ENCODE measurements at places on chromosomes 11 and 22.

DNA sequence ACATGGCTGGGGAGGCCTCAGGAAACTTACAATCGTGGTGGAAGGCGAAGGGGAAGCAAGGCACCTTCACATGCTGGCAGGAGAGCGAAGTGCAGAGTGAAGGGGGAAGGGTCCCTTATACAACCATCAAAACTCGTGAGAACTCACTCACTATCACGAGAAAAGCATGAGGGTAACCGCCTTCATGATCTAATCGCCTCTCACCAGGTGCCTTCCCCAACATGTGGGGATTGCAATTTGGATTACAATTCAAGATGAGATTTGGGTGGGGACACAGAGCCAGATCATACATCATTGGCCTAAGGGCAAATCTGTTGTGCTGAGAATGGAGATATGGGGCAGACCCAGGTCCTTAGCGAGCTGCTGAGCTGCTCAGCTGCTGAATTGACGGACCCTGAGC lies 13.1 kb downstream of the C1QTNF6 start:
- DNase-seq: no peak

DNA sequence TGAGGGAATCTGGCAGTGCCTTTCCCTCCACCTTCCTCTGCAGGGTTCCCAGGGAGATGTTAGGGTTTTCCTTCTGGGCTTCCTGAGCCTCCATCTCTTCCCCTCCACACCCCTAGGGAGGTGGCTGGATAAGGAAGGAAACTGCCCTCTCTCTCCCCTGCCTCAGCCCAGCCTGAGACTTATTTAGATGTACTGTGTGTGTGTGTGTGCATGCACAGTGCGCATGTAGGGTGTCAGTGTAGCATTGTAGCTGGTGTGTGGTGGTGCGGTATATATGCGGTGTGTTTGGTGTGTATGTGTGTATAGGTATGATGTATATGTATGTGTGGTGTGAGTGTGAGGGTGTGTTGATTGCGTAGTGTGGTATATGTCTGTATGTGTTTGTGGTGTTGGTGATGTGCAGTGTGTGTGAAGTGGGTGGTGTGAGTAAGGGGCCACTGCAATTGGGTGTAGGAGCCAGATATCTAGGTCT lies 1.5 kb downstream of the FXYD6 start:
- DNase-seq: no peak

GRCh38 chr22:25176799-25177198 lies 22.9 kb upstream of the CRYBB3 start:
- DNase-seq: no peak

- DNase-seq: no peak
Measured at GRCh38 chr11:63816166-63816565, 2.9 kb downstream of the SPINDOC start.

GRCh38 chr11:41612415-41612814 lies 153.0 kb upstream of the LRRC4C start:
- DNase-seq: no peak

DNA sequence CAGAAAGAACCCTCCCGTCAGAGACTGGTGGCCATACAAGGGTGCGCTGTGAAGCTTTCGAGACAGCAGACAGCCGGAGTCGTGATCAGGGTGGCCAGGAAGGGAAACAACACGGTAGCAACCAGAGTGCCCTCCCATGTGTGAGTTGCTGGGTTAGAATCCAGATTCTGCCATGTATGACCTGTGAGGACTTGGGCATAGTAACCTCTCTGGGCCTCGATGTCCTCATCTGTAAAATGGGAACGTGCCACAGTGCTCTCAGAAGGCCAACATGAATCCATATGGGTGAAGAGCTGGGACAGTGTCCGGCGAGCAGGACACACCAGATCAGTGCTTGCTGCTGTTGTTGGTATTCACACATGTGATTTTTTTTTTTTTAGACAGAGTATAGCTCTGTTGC lies 7.6 kb upstream of the FGF3 start:
- no peak for DNase-seq

DNA sequence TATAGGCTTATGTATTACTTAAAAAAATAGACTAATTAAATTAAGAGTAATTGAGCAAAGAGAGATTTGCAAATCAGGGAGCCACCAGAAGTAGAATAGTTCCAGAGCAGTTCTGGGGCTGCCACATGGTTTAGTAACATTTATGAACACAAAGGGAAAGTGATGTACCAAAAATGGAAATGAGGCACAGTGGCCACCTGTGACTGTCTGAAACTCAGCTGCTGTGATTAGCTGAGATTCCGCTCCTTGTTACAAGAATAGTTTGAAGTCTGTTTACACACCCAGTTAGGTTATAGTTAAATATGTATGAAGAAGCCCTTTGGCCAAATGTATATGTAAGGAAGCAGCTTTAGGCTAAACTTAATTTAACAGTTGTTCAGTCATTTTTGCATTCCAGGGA lies 901.5 kb upstream of the CHORDC1 start:
- DNase-seq: no peak

DNA sequence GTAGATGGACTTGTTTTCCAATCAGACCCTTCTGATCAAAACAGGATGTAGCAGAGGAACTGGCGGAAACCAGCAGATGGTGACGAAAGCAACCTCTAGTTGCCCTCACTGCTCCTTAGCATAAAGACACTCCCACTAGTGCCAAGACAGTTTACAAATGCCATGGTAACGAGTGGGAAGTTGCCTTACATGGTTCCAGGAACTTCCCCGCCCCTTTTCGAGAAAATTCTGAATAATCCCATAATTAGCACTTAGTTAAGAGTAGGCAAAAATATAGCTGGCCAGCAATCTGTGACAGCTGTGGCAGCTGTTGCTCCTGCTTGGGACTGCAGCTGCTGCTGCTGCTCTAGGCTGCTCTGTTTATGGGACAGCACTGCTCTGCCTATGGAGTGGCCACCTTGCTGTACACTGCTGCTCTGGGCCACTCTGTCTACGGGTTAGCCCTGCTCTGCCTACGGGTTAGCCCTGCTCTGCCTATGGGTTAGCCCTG lies 33.4 kb upstream of the SORL1 start:
- DNase-seq: no peak

- DNase-seq: no peak
Measured at GRCh38 chr22:36347094-36347493, 40.7 kb downstream of the MYH9 start.

GRCh38 chr22:19848298-19849224 lies 6.1 kb downstream of the GNB1L start:
- no peak for DNase-seq

- DNase-seq: no peak
Measured at GRCh38 chr22:24380220-24380904, 47.0 kb upstream of the ADORA2A start.

GRCh38 chr11:94938095-94939055 lies 35.0 kb downstream of the CWC15 start:
- DNase-seq: no peak

DNA sequence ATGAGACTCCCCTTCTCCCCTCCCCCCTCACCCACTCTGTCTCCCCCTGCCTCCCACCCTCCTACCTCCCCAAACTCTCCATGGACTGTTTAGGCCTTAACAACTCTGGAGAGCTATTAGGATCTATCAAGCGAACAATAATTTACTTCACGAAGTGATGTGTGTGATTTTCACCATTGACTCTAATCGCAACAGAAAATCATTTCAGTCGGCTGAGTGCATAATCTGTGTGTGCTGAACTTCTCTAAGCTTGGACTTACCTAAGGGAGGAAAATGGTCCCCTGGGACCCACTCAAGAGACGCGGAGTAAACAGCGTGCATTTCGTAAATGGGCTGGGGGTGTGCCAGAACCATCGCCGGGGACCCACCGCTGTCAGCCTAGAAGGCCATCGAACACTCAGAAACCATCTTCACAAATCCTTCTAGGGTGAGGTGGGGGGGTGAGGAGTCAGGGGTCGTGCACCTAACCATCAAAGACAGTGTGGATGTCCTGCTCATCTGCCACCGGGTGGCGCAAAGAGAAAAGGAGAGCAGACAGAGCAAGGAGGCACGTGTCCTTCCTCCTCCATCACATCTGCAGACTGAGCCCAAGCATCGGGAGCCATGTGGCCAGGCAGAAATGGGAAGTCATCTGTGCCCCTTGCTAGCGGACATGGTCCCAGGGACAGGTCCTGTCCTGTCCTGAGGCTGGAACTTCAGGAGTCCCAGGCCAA lies 62.1 kb upstream of the NUP50 start:
- DNase-seq: peak; percentile 16

GRCh38 chr11:83819931-83820549 lies 533.9 kb upstream of the CCDC90B start:
- no peak for DNase-seq

DNA sequence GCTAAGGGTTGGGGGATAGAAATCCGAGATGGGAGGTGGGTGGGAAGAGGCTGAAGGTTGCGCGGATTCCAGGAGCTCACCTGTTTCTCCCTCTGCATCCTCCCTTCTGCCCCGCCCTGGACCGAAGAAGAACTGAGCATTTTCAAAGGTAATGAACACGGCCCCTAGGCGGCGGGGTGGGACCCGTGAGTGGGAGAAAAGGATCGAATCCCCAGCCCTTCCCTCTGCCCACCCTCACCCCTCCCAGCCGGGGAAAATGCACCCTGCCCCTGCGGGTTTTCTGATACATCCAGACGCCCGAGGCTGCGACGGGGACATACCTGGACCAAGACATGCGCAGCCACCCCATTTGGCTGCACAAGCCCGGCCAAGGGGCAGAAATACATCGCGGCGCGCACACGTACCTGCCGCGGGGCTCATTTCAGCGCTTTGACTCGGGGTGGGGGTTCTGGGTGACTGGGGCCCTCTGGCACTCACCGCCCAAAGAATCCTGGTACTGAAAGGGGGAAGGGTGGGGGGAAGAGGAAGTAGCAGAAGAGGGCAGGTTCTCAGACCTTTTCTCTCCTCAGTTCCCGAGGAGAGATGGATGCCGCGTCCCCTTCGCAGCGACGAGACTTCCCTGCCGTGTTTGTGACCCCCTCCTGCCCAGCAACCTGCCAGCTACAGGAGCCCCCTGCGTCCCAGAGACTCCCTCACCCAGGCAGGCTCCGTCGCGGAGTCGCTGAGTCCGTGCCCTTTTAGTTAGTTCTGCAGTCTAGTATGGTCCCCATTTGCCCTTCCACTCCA lies 6.0 kb downstream of the VSIG2 start:
- DNase-seq: no peak

- DNase-seq: no peak
Measured at GRCh38 chr11:122883646-122883979, 1.1 kb downstream of the JHY start.

DNA sequence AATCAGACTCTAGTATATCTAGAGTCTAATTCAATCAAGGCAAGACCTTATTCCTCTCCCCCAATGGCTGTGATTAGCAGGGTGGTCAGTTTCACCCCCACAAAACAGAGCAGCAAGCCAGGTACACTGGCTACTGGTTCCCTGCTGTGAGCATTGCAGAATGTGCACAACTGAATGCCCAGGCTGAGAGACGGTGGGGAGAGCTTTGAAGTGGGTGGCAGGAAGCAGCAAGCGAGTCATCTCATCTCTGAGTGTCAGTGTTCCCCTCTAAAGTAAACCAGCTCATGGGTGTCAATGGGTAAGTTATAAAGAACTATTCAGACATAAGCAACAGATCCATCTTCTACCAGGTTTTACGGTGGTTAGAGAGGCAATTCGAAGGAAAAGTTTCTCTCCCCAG lies 37.6 kb downstream of the GAB4 start:
- peak; percentile 7 for DNase-seq

DNA sequence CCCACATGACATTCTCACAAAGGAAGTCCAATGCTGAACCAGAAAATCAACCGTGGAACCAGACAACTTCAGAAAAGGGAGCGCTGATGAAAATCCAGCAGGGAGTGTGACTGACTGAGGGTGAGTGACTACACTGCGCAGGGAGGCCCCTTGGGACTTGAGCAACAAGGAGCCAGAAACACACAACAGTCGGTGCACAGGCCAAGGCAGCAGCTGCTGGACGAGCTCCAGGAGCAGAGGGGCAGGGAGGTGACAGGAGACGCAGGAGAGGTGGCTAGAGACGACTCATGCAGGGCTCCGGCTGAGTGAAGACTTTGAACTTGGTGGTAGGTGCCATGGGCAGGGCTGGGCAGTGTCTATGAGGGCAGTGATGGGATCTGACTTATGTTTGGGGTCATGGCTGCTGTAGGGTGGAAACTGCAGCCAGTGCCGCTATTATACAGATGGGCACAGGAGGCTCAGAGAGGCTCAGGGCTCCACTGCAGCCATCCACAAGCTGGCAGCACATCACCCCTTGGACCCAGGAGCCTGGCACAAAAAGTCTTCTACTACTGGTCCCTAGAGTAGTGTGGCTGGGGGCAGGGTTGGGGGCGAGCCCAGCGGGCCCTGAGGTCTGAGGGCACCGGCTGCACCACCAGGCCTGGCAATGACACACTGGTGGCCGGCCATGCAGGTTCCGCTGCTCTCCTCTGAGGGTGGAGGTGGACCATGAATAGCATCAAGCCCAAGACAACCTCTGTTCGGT lies 10.3 kb upstream of the FADD start:
- DNase-seq: no peak

GRCh38 chr11:117169736-117170135 lies 8.8 kb upstream of the SIDT2 start:
- no peak for DNase-seq

DNA sequence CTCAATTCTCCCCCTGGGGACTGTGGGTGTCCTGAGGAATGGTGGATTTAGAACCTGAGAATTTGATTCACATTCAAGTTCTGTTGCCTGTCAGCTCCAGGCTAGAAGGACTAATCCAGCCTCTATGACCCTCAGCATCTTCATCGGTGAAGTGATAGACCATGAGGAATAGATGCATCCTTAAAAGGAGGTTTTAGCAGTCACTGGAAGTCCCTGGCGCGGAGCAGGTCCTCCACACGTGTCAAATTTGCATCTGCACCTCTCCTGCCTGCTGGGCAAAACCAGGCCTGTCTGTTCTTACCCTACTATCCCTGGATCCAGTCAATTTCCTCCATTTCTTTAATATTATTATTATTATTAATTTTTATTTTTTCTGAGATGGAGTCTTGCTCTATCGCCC lies 808.4 kb downstream of the TBC1D22A start:
- DNase-seq: no peak

DNA sequence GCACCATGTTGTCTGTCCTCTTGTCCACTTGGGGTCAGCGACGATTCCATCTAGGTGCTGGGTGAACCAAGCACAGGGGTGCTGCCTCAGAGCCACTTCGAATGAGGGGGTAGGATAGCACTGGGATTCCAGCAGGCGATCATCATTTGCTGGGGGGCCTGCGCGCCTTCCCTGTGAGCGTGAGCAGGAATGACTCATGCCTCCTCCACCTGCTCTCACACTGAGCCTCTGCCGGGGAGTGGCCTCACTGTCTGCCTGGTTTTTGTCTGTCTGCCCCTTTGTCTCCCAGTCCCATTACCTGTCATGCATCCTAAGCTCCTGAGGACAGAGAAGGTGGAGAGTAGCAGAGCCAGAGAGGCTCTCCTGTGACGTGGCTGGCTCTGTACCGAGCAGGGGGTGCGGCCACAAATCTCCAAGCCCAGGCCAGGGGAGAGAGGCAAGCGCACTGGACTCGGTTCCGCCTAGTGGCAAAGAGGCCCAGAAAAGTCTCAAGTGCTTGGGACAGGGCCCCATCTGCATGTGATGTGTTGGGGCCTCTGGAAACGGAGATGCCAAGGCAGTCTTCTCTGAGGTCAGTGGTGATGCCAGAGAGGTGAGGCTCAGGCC lies 30.8 kb downstream of the RSPH14 start:
- DNase-seq: no peak

- no peak for DNase-seq
Measured at GRCh38 chr11:67099831-67100324, 19.2 kb upstream of the KDM2A start.
